ENCODE measurements at places on chromosomes 2 and 18.

DNA sequence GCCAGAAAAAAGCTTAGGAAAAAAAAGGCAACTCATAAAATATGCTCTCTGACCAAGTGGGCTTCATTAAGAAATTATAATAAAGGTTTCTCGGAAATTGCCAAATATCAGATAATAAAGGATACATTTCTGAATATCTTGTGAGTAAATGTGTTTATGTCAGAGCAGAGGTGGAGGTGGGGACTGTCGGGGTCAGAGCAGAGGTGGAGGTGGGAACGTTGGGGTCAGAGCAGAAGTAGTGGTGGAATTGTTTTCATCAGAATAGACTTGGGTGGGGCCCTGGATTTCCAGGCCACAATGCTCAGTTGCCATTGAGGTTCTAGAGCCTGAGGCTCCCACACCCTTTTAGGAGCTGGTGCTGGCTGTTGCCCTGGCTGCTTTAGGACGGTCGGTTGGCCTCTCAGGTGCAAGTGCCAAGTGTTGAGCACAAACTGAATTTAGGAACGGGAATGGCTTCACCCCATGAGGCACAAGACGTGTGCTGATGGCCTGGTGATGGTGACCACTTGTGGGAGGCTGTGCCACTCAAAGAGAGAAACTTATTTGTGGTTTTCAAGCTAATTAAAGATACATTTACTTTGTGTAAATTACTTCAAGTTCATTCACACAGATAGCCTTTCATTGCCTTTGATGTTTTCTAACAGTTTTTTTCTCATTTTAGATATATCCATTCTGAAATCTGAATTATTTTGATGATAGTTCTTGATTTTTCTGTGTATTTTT, 131.5 kb downstream of the ATP9B start:
- peak; percentile 7 for DNase-seq

- DNase-seq: no peak
Observed at GRCh38 chr2:222196159-222196558, 102.6 kb downstream of the PAX3 start.

DNA sequence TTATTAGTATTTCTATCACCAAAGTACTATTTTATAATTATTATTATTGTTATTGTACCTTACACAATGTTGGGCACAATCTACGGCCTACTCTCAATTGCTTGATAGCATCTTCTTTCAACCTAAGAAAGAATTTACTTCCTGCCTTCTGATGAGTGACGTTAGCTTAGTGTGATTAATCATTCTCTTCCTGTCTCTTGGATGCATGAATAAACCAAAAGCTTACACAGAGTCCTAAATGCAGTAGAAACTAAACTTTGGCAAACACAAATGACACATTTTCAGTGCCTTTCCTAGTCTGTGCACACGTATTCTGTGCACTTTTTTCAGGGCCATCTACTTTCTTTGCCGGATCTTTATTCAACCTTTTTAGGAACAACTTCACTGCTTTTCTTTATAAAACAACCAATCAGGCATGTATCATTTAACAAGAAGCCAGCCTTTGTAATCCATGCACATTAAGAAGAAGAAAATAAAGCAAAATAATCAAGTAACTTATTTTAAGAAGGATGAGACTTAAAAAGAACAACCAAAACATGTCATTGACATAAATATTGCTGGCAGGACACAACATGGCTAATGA, 19.1 kb downstream of the TRAK2 start:
- DNase-seq: no peak

- DNase-seq: no peak
Observed at GRCh38 chr18:10486362-10486761, 31.9 kb downstream of the APCDD1 start.

Measured in activated CD4-positive, alpha-beta T cell treated with anti-CD3 and anti-CD28 coated beads, Interleukin-2, amount 50 U/mL, for 4 hours (primary cell).